ENCODE measurements at places on chromosomes 5 and 9. TPM values are rescaled to one million over a fixed set of nuclear protein-coding genes. Genes with fewer than 3 reads are reported as not detected.

- no peak for DNase-seq
Measured at GRCh38 chr5:125093776-125094175, 347.3 kb upstream of the ZNF608 start.

DNA sequence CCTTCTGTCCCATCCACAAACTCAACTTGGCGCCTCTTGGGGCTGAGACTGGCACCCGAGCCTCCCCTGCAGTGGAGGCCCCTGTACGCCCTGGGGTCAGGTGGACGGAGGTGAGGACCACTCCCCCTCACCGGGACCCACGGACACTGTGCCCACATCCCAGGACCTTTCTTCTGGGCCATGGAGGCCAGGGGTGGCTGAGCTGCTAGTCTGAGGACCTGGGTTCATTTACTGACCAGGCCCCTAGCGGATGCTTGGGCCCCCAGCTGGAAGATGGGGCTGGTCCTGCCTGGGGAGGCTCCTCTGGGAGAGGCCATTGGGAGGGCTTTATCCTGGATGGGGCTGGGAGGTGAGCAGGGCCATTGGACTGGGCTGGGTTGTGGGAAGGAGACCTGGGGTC, 16.9 kb upstream of the SLC6A19 start:
- no peak for DNase-seq

DNA sequence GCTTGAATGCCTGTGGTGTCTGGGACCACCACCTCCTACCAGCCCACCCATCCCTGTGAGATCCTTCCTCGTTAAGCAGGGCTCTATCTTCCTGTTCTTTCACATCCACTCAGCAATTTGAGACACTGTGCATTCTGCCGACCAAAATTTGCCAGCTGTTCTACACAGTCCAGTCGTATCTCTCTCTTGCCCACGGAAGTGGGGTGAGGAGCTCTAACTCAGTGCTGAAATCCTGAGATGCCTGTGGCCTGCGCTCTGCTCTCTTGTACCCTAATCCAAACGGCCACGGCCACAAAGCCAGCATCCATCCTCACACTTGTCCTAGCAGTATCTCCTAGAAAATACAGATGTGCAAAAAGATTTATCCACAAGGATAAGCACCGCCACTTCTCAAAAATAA, 97.9 kb downstream of the MVB12B start:
- no peak for DNase-seq

DNA sequence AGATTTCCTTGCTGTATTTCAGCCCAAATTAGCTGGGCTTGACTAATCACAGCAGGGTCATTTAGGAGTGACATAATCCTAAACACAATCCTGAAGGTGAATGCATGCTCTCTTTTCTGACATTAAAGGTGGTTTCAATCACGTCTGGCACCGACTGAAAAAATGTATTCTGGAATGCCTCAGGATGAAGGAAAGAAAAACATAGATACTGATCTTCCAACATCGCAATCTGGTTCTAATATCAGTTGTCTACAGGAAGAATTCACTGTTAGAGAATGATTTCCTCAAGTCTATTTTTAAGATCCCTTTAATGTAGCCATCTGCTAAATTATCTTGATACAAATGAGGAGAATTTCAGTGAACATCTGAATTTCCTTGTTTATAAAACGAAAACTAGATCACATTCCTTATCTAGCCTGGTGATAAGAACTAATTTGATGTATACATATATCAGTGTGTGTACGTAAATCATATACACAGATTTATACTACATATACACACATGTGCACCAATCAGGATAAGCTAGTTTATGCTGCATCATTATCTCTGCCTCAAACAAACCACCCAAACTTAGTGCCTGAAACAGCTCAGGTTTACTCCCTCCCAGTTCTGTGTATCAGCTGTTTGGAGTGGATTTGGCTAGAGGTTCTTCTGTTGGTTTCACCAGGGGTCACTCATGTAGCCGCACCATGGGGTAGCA, 31.3 kb upstream of the TAS2R1 start:
- DNase-seq = no peak

DNA sequence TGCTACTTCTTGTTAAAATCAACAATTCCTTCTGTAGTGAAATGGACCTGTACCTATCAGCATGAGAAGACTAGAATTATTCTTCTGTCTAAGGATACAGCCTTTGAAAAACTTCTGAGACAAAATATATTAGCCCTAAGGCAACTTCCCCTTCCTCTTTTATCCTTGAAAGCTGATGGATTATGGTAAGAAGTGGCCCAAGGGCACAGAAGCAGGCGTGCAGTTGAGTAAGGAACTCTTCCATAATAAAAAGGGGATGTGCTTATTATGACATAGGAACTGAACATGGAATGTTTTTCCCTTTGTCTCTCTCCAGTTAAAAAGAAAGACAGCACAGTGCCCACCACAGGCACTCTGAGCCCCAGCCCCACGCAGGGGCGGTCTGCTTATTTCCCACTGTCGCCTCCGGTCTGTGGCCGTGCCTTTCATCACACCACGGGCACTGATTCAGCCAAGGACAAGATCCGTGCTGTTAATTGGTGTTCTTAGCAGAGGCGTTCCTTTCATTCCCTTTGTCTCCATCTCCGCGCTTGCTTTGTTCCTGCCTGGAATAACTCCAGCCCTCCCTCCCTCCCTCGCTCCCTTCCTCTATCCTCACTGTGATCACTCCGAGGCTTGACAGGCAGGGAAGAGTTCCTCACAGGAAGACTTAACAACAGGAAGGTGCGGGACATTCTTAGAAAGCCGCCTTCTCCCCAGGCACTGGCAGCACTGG, 135.9 kb upstream of the OTULINL start:
- DNase-seq = no peak

DNA sequence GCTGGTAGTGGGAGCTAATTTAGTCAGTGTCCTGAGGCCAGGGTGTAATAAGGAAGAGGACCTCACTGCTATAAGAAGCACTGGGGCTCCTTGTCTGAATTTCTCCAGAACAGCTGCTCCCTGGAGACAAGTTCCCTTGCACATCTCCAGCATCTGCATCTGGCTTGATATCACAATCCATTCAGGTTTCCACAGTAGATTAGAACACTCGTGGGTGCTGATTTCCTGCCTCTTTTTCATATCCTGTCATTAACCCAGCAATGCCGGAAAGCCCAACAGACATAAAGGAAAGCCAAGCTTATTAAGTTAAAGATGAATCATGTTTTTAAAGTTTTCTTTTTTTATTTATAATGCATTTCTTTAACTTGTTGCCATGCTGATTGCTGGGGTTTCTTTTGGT, 232.3 kb upstream of the WWC1 start:
- DNase-seq = no peak

GRCh38 chr5:77812926-77813589, 36.9 kb upstream of the TBCA start:
- DNase-seq = no peak

Gene PCDHGC5
- 0.36 TPM for polyA plus RNA-seq

All from renal cortex interstitium (tissue), 15 donors.